ENCODE measurements at places on chromosomes 11 and 22. TPM values are rescaled to one million over a fixed set of nuclear protein-coding genes. Genes with fewer than 3 reads are reported as not detected.

The MS4A1 gene
- not detected for total RNA-seq

The FGF4 gene
- total RNA-seq, result not detected

The RIMBP3C gene
- 0.12 TPM for total RNA-seq

The TSPAN32 gene
- total RNA-seq, result 2.1 TPM

The BCR gene
- total RNA-seq, result 32.3 TPM
